ENCODE measurements at places on chromosomes 12 and 14.

GRCh38 chr12:98612696-98613334 lies 19.3 kb downstream of the SLC25A3 start:
- DNase-seq = peak; percentile 7

- no peak for DNase-seq
Measured at GRCh38 chr12:93696462-93696861, 19.3 kb downstream of the CRADD start.

GRCh38 chr14:31084385-31084784 lies 58.2 kb upstream of the STRN3 start:
- no peak for DNase-seq

- no peak for DNase-seq
Measured at GRCh38 chr12:6337958-6338433, 3.9 kb downstream of the TNFRSF1A start.

DNA sequence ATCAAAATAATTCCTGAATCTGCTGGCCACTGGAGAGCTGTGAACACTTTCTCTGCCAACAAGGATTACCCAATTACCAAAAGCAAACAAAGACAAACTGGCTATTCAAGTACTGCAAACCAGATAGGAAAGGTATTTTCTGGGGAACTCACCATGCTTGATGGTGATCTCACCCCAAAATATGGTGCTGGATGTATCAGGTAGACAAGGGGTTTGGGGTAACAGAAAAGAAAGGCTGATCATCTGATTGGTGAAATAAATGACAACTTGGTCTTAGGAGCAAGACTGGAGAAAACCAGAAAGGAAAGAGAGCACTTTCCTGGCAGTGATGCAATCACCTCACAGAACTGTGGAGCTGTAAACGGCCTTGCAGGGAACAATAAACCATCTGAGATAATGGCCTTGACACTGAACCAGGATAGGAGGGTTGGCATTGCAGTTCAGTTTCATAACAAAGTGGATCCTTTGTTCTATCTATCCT lies 31.0 kb upstream of the NPFF start:
- no peak for DNase-seq

DNA sequence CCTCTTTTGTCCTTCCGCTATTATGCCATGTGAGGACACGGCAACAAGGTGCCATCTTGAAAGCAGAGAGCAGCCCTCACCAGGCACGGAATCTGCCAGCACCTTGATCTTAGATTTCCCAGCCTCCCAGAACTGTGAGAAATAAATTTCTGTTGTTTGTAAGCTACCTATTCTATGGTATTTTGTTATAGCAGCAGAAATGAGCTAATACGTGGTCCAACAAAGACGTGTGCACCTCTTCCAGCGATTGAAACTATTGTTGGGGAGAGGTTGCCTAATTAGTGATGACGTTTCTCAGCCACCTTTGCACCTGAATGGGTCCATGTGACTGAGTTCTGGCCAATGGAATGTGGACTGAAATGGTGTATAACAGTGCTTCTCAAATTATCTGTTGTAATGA lies 2.3 kb upstream of the SNAPC1 start:
- DNase-seq = no peak

- DNase-seq = no peak
Measured at GRCh38 chr14:69933623-69934275, 54.5 kb downstream of the SMOC1 start.

DNA sequence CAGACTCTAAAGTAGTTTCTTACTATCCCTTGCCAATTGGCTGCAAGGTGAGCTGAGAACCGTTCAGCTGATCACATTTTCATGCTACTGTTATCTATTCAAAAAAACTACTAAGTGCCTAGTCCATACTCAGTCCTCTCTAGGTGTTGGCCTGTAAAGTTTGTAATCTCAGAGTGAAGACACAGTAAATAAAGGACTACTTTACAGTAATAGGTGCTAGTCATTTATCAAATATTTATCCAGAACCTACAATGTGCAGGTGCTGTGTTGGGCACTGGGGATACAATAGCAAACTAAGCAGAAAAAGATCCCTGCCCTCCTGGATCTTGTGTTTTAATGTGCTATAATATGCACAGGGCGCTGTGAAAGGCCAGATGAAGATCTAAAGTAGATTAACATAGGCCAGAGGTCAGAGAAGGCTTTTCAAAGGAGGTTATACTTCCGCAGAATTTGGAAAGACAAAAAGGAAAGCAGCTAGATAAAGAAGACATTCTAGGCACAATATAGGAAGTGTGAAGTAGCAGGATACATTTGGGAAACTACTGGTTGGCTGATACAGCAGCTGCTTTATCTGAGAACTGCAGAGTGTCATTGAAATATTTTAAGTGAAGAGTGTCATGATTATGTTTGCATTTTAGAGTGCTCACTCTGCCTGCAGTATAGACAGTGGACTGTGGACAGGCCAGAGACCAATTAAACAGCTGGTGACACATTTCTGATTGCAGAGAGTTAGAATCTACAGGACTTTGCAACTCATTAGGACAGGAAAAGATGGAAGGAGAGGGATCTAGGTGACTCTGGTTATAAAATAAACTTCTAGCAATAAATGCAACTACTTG lies 8.0 kb upstream of the ACTR10 start:
- no peak for DNase-seq

GRCh38 chr14:99883866-99884650 lies 90.8 kb downstream of the EML1 start:
- DNase-seq = no peak

- DNase-seq = no peak
Measured at GRCh38 chr12:14961466-14962152, at the start of gene ARHGDIB. Gene ARHGDIB (minus strand): TSS chr12:14961601. CDS start chr12:14950712, 10,889 bp downstream.

DNA sequence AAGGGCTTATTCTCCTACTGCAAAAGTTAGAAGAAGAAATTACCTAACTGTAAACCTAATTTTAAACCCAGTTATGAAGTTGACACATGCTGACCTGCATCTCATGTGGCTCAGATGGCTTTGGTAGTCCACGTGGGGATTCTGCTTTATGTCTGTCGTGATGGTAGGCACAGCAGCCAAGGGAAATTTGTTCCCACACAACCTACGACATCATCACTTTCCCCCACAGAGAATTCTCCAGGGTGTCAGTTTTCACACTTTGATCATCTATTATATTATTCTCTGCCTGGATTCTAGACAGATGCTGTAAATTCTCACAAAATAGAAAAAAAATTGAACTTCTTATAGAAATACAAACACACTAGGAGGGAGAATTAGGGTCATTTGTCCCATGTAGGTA lies 70.6 kb downstream of the PTHLH start:
- no peak for DNase-seq

DNA sequence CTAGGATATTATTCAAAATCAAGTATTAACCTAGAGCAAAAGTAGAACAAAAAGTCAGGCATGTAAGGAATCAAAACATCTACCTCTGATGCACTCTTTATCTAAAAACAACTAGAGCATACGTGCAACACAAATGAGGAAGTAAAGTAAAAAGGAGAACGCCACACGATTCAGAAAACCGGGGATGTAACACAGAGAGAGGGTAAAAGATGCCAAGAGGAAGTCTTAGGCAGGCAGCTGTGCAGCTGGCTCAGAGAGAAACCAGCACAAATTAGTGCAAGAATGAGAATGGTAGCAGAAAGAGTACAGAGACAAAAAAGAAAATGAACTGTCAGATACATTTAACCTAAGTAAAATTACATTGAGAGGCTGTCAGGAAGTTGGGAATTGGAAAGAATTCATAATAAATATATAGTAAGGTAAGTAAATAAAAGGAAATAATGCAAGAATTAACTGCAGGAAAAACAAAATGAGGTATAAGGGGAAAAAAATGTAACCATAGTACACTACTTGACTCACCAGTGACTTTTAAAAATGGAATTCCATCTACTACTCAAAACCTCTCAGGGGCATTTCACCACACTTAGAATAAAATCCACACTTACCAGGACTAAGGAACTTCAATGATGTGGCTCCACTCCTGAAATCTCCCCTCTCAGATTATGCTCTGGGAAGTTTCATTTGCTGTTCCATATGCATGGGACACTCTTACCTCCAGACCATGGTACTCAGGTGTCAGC lies 17.1 kb downstream of the BCAT1 start:
- DNase-seq = peak; percentile 96

DNA sequence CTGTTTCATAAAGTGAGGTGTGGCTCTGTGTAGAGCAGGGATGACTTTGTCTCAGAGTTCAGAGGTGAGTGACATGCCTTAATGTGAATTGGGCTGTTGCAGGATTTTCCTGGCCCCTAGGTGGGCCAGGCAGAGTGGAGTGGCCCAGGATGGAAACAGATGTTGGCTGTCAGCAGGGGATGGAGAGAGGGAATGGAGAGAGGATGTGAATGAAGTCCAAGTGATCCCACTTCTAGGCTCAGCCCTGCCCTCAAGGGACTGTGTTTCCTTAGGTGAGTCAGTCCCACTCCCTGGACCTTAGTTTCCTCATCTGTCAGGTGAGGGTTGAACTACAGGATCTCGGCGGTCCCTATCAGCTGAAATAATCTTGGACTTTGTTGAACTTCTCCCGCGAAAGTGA lies 7.5 kb downstream of the GALNT16 start:
- no peak for DNase-seq

DNA sequence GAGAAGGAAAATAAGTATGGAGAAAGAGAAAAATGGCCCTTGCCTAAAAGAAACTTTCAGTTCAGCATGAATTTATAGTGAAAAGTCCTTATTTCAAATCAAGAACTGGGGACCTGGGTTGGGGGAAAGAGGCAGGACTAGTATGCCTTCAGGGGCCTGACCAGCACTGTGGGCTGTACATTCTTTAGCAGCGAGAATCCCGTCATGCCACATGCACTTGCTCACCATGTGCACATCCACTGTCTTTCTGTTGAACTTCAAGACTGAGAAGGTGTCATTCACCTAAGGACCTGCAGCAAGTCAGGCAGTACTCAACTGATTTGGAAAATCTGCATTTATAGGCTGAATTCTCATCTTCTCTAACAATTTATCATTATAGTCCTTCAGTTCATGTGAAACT lies 50.2 kb downstream of the RAB35 start:
- no peak for DNase-seq

DNA sequence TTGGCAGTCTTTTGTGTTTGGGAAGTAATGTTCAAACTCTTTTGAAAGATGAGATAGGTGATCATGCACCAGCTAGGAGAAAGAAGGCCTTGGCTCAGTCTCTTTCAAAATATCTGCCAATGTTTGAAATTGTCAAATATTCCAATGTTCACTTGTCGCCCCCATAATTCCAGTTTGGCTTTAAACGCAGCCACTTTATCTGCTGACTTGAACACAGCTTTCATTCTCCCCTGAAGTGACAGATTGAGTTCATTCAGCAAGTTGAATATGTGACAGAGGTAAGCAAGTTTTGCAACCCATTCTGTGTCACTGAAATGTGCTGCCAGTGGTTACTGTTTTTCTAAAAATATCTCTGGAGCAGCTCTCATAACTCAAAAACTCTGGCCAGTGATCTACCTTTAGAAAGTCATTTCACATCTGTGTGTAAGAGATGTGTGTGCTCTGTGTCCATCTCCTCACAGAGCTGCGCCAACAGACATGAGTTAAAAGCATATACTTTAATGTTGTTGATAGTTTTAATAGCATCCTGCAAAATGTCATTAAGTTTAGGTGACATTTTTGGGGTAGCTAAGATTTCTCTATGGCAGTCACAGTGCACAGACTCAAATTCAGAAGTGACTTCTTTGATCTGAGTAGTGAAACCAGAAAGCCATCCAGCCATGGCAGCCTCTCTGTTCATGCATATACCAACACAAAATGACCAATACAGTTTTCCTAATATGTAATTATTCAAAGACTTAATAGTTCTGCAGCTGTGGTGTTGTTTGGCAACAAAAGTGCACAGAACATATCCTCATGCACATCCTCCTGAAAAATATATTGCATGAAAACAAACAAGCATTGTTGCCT lies 614.3 kb upstream of the MIS18BP1 start:
- DNase-seq = no peak

DNA sequence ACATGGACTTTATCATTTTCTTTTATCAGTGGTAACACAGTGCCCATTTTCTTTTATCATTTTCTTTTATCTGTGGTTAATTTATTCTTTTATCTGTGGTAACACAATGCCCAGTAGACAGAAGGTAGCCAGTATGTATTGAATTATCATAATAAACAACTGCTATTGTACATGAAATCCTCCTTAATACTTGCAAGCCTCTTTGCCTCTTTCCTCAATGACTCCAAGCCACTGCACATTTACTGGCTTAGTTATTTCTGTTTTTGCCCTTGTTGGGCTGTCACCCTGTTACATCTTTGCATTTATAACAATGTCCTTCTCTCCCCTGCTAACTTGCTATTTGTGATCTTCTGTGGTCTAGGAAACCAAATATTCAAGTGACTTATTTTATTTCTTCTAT lies 345.0 kb downstream of the ATP23 start:
- DNase-seq = no peak

DNA sequence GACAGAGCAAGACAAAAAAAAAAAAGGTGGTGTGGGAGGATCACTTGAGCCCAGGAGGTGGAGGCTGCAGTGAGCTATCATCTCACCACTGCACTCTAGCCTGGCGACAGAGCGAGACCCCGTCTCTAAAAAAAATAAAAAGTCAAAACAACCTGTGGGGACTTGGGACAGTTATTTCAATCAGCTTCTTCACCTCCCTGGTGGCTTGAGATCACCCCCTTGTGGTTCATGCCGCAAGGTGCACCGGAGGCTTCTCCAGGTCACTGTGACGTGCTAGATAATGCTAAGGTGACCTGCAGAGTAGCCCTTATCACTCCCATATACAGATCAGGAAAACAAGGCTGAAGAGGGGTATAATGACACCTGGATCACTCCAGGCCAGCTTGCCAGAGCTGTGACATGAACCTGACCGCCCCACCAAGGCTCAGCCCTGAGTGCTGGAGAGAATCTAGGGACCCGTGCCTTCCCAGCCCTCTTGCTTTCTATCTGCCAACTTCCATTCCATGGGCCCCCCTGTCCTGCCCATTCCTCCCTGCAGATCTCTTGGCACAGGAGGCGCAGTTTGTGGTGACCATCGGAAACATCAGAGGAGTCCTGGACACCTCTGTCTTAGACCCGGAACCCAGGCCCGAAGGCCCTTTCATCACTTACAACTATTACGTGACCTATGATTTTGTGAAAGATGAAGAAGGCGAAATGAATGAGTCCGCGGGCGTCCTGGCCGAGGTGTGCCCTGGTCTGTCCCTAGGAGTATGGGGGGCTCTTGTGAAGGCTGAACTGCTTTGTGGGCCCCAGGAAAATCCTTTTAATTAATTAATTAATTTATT lies 8.1 kb downstream of the LRRC43 start:
- peak; percentile 49 for DNase-seq

- no peak for DNase-seq
Measured at GRCh38 chr14:32826404-32827082, 112.1 kb upstream of the NPAS3 start.
